Lung microvascular endothelial cell (primary cell): ENCODE measurements at places on chromosomes 6 and 20.

- DNase-seq: no peak
Observed at GRCh38 chr20:48002517-48002970, 217.3 kb upstream of the SULF2 start.

GRCh38 chr6:121760191-121760590 lies 324.7 kb downstream of the GJA1 start:
- DNase-seq: no peak

- DNase-seq: no peak
Observed at GRCh38 chr20:40073535-40074111, 615.4 kb downstream of the MAFB start.

GRCh38 chr6:166764473-166765233 lies 137.6 kb upstream of the RPS6KA2 start:
- no peak for DNase-seq

DNA sequence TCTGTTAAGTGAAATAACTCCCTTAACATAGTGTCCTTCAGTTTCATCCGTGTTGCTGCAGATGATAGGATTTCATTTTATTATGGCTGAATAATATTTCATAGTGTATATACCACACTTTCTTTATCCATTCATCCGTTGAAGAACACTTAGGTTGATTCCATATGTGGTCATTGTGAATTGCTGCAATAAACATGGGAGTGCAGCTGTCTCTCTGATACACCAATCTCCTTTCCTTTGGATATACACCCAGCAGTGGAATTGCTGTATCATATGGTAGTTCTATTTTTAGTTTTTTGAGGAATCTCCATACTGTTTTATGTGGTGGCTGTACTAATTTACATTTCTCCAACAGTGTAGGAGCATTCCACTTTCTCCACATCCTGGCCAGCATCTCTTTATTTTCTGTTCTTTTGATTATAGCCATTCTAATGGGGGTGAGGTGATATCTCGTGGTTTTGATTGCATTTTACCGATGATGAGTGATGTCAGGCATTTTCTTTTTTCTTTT lies 193.2 kb downstream of the SLC16A10 start:
- DNase-seq: no peak

DNA sequence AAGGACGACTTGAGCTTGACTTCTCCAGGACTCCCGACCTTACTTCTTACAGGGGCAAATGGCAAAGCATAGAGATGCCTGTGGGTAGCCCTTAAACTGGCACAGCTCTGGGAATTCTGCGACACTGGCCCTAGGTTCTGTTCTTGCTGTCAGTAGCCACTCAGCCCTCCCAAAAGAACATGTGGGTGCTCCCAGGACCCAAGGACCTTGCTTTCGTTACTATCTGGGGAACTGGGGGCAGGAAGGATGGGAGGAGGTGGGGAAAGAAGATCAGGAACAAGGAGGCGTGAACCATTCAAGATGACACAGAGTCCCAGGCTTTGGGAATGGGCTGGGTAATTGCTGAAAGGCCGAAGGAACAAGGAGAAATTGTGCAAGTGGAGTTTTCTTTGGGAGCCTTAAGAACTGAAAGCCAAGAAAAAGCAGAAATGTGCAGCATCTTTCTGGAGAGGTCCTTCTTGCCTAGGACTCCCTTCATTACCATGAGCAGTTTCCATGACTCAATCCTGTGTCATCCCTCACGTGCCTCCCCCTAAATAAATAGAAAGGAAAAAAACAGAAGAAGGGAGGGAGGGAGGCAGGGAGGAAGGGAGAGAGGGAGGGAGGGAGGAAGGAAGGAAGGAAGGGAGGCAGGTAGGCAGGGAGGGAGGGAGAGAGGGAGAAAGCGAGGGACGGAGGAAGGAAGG lies 284.6 kb upstream of the FOXQ1 start:
- no peak for DNase-seq

DNA sequence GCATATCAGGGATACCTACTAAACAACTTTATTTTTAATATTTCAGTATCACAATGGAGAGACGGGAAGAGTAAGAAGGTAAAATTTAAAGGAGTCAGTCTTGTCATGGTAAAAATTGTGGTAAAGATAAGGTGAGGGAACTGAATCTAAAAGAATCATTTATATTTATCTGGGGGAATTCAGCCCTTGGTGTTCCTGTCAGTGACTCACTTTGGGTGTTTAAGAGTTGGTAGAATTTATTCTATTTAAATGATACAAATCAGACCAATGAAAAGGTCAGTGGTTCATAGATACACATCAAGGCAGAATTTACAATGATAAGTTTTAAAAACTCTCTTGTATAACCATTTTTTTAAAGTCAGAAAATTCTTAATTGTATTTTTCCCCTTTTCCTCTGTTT lies 164.4 kb downstream of the CDKAL1 start:
- no peak for DNase-seq

GRCh38 chr6:125182237-125183008 lies 28.9 kb downstream of the TPD52L1 start:
- no peak for DNase-seq

DNA sequence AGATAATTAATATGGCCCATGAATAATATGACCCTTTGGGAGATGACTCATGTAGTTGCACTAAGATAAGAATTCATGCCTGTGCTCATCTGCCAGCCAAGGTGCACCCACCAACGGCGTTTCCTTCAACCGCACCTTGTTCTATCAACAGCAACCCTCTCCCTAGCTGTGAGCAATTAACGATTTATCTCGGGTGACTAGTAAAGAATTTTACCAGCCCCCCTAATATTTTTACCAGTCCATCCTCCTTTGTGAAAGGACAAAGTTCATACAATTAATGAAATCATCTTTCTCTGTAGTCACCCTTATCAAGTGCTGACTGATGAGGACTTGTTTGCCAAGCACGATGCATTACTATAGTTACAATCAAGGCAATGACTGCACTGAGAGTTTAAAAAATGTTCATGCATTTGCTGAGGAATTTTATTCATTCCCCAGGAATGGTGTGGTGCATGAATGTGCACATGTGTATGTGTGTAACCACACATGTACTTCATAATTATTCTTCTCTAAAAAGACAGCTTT lies 118.7 kb downstream of the SMOC2 start:
- no peak for DNase-seq

- no peak for DNase-seq
Observed at GRCh38 chr20:51431321-51431720, 111.2 kb downstream of the NFATC2 start.

- peak; percentile 91 for DNase-seq
Observed at GRCh38 chr6:139732451-139732850, 358.0 kb upstream of the CITED2 start.

DNA sequence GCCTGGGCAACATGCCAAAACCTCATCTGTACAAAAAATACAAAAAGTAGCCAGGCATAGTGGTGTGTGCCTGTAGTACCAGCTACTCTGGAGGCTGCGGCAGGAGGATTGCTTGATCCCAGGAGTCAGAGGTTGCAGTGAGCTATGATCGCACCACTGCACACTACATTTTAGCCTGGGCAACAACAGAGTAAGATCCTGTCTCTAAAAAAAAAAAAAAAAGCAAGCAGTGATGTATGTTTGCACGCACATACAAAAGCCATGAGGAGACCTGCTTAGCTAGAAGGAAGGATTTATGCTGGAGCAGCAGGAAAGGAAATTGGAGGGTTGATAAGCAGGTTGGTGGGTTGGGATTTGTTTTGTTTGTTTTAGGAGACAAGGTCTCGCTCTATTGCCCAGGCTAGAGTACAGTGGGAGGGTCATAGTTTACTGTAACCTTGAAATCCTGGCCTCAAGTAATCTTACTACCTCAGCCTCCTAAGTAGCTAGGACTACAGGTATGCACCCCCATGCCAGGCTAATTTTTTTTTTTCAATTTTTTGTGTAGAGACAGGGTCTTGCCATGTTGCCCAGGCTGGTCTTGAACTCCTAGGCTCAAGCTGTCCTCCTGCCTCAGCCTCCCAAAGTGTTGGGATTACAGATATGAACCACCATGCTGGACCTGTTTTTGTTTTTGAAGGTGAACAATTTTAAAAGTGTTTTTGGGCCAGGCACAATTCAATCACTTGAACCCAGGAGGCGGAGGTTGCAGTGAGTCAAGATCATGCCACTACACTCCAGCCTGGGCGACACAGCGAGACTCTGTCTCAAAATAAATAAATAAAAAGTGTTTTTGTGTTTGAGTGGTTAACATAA lies 4.0 kb downstream of the ZSWIM3 start:
- peak; percentile 41 for DNase-seq

- no peak for DNase-seq
Observed at GRCh38 chr20:32021091-32021490, 10.9 kb downstream of the CCM2L start.

DNA sequence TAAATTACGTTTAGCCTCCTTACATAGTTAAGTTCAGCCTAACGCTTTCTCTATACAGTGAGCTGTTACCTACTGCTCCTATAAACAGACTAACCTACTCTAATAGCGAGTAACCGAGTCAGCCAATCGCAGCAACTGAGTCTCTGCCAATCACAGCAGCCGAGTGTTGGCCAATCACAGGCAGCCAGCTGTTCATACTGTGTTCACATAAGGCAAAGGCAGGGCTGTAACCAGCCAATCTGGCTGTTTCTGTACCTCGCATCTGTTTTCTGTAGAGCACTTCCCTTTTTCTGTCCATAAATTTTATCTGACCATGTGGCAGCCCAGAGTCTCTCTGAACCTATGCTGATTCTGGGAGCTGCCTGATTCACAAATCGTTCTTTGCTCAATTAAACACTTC lies 263.9 kb upstream of the JARID2 start:
- no peak for DNase-seq

GRCh38 chr6:106439459-106439858 lies 78.9 kb downstream of the CRYBG1 start:
- DNase-seq: no peak

DNA sequence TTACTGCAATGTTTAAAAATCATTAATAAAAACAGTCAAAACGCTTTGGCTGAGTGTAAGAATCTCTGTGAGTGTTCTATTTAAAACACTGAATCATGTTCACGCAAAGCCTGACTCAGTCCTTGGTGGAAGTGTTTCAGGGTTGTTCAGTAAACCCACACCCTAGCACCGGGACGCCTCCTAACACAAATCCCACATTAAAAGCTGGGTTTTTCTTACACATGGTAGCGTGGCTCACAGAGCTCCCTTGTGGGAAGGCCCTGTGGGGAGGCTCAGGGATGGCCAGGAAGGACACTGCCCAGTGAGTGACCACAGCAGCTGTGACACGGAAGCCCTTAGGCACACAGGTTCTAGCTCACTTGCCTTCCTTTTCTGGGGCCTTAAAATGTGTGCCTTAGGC lies 80.2 kb downstream of the GMPR start:
- peak; percentile 73 for DNase-seq

DNA sequence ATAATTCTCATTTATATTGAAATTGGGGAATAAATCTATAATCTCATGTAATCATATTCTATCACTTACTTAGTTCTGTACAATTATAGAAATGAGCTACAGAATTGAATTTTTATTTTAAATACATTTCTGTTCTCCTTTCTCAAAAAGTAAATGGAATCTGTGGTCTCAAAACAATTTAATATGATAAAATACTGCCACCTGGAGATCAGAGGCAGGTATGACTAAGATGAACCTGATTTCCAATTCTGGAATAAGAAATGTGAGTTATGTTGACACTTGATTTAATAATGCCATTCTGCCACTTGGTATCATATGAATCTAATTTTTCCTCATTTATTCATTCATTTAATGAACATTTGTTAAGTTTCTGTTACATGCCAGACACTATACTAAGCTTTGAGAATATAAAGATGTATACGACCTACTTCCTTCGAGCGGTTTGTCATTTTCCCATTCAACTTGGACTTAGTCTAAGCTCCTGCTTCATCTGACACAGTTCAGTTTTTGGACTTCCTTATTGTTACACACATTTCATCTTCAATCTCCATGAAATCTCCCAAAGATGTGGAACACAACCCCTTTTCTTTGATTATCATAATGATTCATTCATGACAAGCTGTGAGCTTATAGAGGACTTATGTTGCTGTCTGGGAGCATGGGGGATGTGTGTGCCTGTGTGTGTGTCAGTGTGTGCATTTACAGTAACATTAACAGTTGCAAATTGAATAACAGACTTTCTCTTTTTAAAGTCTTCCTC lies 7.5 kb upstream of the CCDC28A start:
- peak; percentile 62 for DNase-seq

DNA sequence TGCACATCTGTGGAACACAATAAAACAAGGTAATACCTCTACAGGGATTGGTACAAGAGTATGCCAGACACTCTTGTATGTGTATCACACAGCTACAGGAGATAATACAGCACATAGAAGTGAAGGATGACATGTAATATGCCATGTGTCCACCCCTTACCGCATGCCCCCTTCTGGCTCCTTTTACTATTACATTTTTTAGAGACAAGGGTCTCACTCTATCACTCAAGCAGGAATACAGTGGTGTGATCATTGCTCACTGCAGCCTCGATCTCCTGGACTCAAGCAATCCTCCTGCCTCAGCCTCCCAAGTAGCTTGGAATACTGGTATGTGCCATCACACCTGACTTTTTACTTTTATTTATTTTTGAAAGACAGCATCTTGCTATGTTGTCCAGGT lies 4.2 kb upstream of the NCR3 start:
- peak; percentile 60 for DNase-seq
